Activated T-cell treated with anti-CD3 and anti-CD28 coated beads, Interleukin-2, amount 50 U/mL, for 1 hour (primary cell): ENCODE measurements at places on chromosomes 13 and 19.
A peak's percentile ranks its signal among the peaks of the same experiment; 100 is the strongest.

- DNase-seq, result no peak
Measured at GRCh38 chr19:5927441-5927821, 13.4 kb downstream of the CAPS start.

DNA sequence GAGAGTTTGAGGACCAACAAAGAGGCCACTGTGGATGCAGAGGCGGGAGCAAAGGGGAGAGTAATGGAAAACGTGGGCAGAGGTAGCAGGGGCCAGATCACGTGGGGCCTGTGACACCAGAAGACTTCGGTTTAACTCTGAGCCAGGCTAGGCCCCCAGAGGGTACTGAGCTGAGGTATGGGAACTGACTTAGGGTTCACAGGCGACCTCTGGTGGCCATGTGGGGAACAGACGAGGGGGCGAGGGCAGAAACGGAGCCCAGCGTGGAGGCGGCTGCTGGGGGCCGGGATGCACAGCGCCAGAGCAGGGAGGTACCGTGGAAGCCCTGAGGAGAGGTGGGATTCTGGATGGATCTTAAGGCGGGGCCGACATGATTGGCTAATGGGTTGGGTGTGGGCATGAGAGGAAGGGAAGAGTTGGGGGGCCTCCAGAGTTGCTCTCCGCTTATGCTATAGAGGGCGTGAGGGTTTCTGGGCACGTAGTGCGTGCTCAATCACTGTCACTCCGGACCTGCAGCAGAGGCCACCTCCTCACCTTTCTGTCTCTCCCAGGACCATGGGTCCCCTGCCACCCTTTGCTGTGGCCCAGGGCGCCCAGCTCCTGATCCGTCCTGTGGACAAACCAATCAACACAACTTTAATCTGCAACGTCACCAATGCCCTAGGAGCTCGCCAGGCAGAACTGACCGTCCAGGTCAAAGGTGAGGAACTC is 13.7 kb downstream of the PVR start:
- peak; percentile 71 for DNase-seq

- DNase-seq, result no peak
Measured at GRCh38 chr19:58579473-58580142, 6.5 kb upstream of the MZF1 start.

DNA sequence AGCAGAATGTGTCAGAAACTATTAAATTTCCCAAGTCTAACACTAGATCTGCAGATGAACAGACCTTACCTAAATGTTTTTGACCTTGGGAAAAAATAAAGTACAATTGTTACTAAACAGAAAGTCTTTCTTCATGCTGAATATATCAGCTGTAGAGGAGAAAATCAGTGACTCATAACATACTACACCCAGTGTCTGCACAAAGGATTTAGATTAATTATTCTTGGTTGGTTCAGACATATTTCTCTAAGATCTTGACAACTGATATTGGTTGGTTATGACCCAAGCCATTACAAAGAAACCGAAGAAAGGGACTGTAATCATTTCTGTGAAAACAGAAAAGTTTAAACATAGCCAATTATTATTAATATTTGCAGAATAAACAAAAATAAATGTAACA is 225.1 kb downstream of the HS6ST3 start:
- DNase-seq, result no peak

- DNase-seq, result no peak
Measured at GRCh38 chr19:3443840-3444694, 36.3 kb downstream of the SMIM24 start.

DNA sequence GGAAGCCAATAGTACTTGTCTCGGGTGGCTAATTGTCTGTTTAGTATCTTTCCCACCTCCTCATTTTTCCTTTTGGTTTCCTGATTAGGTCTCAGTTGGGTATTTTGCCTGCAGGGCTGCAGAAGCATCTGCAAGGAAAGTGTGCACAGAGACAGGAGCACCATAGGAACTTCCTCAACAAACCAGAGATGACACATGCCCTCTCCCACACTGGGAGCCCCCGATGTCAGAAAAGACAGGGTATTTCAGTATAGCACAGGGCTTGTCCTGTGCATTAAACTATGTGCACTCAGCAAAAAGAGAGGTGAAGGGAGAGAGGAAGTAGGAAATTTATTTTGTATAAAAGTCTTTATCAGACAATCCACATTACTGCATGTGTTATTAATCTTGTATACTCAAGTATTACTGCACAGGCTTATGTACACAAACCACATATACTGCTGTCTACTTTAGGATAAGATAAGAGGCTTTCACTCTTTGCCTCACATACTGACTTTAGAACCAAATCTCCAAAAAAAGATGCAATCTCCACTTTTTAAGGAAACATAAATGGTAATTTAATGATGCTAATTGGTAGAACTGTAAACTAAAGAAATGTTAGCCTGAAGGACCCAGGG is 501.0 kb downstream of the FOXO1 start:
- DNase-seq, result no peak

GRCh38 chr19:56976300-56976699 is 135.8 kb upstream of the PEG3 start:
- DNase-seq, result no peak

GRCh38 chr19:18014197-18014596 is 6.2 kb downstream of the ARRDC2 start:
- DNase-seq, result peak; percentile 64

DNA sequence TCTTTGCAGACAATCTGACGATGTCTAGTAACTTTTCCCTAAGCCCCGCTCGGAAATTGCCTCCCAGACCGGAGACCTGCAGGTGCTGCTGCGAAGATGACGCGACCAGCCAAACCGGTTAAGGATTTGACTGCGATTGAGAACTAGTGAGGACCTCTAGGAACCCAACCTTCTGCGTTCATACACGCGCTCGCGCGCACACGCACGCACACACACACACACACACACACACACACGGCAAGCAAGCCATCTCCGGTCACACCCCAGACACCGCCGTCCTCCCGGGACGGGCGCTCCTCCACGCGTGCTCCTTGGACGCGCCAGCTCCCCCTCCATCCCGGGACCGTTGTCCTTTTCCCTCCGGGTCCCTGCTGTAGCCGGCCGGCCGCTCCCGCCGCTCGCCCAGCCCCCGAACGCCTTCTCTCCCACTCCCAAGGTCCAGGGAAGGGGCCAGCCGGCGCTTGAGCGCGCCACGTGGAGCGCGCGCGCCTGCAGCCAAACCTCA is 1.2 kb downstream of the TBC1D4 start:
- DNase-seq, result peak; percentile 28

DNA sequence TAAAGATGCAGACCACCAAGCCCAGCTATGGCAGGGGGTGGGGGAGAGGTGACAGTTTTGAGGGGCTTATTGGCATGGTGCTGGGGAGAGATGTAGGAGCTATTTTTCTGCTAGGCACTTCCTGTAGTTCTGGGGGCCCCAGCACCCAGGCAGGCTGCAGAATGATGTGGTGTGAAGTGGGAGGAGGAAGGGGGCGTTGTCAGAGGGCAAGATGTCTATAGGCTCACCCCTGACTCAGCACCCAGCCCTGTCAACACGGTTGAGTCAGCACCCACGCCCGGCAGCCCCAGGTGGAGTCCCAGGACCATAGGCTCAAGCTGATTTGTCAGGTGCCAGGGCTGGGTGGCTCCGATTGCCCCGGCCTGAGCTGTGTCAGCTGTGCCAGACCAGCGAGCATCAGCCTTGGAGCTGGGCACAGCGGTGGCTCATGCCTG is 5.8 kb downstream of the KLF2 start:
- DNase-seq, result peak; percentile 90

GRCh38 chr13:27504868-27505194 is 54.5 kb upstream of the MTIF3 start:
- no peak for DNase-seq

DNA sequence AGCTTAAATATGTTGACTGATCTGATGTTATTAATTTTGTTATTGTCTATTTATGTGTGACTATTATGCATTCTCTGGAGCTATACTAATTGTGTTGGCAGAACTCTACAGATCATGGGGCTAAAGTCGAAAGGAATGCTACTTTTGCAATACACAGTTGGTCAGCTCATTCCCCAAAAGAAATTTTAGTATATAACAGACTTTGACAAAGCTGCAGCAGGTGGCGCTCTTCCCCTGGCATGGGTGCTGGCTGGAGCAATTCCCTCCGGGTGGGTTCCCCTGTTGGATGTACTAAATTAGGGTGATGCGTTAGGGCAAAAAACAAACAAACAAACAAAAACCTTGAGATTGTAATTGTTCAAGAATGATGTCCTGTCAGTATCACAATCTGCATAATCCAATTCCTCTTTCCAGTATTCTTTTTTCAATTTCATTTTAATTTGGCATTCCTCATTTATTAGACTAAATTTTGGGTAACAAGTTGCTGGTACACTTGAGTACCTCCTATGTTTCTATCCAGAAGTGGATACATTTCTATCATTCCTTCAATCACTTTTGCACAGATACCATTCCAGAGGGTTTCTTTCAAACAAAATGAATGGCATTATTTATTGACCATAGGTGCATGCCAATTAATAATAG is 322.8 kb upstream of the EDNRB start:
- no peak for DNase-seq

DNA sequence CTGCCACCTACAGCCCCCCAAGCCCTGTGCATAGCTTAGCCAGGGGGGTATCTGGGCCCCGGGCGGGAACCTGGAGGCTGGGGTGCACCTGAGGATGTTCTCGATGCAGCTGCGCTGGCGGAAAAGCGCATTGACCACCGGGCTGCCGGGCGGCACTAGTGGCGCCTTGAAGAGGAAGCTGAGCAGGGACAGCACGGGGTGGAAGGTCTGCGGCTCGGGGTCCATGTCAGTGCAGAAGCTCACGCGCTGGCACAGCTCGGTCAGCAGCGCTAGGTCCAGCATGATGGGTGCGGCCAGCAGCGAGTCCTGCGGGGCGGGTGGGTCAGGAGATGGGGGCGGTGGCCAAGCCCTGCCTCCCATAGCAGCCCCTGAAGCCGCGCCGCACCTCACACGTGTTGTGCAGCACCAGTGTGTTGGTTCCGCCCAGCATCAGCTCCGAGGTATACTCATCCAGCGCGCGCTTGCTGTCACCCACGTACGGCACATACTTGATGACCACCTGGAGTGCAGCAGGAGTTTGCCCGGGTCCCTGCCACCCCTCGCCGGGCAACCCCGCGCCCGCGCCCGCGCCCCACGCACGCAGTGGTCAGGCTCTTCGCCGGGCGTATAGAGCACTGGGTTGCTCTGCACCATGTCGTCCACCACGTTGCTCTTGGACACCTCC is 2.6 kb downstream of the ISYNA1 start:
- no peak for DNase-seq

DNA sequence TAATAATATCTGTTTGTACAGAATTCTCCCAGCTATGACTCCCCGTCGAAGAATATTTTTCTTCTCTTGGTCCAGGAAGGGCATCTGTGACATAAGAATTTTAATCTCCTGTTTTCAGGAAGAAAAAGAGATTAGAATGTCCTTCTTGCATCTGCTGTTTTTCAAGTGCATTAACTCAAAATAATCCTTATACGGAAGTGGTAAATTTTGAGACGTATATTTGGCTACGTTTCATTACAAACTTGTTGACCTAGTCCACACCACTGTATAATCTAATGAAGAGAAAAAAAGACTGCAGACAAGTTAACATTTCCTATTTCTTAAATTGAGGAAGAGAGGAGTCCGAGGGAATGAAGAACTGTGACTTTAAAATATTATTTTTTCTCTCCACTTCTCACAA is 959.9 kb downstream of the DIAPH3 start:
- no peak for DNase-seq

GRCh38 chr19:40601134-40601974 is at the start of gene LTBP4:
TSS of gene LTBP4 (plus strand) at chr19:40601369. CDS start at chr19:40601388, 19 bp downstream.
- peak; percentile 57 for DNase-seq

- no peak for DNase-seq
Measured at GRCh38 chr13:30186634-30187415, 120.5 kb downstream of the KATNAL1 start.

DNA sequence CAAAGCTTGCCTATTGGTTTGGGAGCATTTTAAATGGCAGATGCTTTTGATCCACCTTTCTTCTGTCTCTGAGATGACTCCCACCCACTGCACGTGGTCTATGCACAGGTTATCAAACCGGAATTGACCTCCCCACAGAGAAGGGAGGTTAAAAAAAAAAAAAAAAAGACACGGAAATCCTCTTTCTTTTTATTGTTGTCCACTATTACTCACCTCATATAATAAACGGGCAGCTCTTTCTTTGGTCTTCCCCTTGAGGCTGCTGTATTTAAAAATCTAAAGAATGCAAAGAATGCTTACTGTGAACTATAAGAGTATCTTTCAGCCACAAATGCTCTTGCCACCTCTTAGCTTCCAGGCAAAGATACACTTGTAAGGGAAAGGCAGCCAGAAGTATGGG is 329.7 kb downstream of the NDFIP2 start:
- no peak for DNase-seq

DNA sequence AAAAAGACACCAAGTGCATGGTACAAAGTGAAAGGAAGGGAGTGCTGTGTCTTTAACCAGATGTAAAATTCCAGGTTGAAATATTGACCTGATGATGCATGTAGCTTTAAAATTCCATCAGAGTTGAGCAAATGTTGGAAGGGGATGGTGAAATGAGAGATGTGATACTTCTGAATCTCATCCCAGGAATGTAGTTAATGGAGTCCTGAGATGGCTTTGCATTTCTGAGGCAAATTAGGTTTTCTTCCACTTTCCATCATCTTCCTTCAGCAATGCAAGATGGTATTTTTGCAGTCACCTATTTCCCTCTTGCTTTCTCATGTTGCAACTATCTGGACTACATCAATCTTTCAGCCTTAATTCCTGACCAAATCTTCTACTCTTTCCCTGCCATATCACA is 194.1 kb upstream of the MIR17HG start:
- no peak for DNase-seq

DNA sequence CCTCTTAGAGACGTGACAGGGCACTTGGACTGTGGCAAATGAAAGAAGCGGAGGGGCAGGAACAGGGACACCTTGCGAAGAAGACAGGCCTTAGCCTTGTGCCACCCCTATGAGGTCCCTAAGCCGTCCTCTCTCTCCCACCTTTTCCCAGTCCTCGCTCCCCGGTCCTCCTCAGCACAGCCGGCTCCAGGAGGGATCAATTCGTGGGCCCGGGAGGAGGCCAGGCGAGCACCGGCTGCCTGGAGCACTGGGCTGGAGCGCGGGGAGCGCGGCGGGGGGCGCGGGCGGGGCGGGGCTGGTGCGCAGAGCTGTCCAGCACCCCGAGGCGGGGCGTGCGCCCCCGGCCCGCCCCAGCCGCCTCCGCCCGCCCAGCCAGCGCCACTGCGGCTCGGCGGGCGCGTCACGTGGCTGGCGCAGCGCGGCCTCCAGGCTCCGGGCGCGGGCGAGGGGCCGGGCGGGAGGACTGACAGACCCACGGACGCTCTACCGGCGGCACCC is at the start of gene LRP3:
Gene LRP3 (plus strand): TSS at position 466 of the 498 bp plus-strand sequence. CDS start 456 bp downstream, outside the sequence.
- DNase-seq, result no peak

DNA sequence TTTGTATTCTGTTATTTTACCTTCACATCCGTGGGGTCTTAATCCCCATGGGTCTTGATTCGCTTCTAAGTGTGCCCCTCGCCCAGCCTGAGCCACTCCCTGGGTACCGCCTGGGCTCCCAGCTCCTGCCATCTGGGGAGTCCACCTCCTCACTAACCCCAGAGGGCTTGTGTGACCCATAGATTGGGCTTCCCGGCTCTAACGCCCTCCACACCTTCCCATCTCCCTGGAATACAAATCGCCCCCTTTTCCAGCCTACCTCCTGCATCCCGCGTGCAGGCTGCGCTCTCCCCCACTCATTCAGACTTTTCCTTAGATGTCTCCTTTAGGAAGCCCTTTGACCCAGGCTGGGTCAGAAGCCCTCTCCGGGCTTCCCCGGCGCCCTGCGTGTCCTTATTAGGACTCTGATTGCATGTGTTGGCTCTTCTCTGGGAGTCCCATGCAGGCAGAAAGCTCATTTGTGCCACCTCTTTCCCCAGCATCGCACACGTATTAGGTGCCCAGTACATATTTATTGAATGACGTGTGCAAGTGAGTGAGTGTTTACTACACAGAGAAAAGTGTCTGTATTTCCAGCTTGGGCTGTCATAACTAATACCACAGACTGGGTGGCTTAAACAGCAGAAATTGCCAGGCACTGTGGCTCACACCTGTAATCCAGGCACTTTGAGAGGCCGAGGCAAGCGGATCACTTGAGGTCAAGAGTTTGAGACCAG is 757 bp downstream of the CCDC124 start:
- no peak for DNase-seq
